DMS 273 treated with DMSO at 0.1 percent for 48 hours (cell line): ENCODE measurements at places on chromosomes 1 and 21.

- no peak for DNase-seq
These were observed 81.3 kb downstream of the NEK7 start for GRCh38 chr1:198238121-198238520.

DNA sequence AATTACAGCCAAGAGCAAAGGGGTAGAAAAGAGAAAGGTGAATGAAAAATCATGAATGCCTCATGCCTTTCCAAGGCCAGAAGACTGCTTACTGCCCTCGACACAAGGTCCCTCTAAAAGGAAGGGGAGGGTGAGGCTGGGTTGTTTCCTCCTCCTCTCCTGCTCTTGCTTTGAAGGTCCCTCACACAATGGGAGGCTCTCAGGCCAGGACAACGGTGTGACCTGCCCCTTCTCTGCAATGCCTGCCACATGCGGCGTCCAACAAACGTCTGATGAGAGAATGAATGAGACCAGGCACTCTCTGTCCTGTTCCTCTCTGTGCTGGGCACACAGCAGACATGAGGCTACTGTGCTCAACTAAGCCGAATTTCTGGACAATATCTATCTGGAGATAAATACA is 51.3 kb downstream of the SSBP3 start:
- no peak for DNase-seq

DNA sequence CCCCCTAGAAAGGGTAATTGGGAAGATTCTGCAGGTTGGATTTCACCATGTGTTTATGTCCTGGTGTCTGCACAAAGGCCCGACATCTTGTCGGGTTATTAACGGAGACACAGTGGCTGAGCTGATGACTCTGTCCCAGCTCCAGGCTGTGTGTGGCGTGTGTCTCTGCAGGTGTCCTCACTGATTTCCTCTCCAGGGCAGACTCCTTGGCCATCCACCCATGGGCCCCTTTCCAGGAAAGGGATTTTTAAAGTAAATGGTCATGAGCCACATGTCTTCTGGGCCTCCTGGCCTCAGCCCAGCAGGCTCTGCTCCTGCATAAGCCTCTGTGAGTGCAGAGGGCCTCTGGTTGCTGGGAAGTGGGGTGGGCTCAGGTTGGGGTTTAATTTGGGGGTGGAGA is 418.7 kb upstream of the VAMP3 start:
- no peak for DNase-seq

DNA sequence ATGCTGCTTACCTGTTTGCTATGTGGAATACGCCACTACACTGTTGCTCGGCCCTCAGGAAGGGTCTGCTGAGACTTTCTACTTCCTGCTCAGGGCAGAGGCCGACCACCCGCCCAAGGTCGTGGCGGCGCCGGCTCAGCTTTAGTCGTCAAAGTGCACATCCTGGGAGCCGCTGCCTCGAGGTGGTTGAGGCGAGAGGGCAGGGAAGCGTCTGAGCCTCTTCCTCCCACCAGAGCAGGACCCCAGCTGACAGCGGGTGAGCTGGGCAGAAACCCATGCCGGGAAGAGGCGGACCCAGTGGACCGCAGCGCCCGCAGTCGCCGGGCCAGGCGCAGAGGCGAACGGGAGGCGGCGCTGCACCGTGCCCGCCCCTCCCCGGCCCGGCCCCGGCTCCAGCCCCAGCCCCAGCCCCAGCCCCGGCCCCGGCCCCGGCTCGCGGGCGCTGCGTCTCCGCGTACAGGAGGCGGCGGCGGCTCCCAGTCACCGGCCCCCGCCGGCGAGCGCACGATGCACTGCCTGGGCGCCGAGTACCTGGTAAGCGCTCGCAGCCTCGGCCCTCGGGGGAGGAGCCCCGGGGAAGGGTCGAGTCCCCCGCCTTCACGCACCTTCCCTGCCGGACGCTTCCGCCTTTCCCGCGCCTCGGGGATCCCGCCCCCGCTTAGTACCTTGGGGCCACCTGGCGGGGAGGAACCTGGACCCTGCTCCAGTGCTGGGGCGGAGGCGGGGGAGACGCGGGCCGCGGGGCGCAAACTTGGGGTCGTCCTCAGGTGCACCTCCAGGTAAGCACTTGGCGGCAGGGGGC is at the start of gene SLC44A3:
Gene SLC44A3, plus strand, starts transcription at position 413 of the 802 bp plus-strand sequence. Its CDS starts 95 bp downstream, at position 508.
- no peak for DNase-seq
